LHCN-M2 (cell line): ENCODE measurements at places on chromosomes 5 and 9. TPM values are rescaled to one million over a fixed set of nuclear protein-coding genes. Genes with fewer than 3 reads are reported as not detected.
A peak's percentile ranks its signal among the peaks of the same experiment; 100 is the strongest.

NAA35 gene
- total RNA-seq = 18.4 and 19.1 TPM in 2 replicates

- peak; percentile 86 for DNase-seq
Observed at GRCh38 chr9:127545196-127546124, 66.6 kb upstream of the STXBP1 start.

DNA sequence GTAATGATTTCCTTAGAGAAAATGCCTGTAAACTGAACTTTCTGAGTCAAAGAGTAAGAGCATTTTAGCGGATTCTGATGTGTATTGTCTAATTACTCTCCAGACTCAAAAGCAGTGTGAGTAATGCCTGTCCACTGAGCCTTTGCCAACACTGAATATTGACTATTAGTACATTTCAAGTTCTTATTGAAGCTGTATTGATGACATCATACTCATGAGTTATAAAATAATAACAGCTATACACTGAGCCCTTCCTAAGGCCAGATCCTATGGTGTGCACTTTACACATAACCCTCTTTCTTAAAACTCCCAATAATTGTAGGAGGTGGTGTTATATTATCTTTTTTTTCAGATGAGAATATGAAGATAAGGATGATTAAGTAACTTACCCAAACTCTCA, 152.8 kb upstream of the TRPC7 start:
- no peak for DNase-seq

DNA sequence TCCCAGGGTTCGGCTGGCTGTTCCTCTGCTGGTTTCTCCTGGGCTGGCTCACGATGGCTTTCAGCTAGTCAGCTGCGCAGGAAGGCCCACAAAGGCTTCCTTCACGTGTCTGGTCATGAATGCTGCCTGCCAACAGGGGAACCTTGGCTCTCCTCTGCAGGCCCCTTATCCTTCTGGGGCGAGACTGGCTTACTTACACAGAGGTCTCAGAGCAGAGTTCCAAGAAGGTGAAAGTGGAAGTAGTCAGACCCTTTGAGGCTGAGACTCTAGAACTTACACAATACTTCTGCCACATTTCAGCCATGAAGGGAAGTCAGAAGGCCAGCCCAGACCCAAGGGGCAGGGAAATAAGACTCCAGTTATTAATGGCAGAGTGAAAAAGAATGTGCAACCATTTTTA, 99.5 kb downstream of the LHFPL2 start:
- DNase-seq = no peak

SLIT3 gene
- total RNA-seq = under 0.01 and 0.71 TPM in 2 replicates

DNA sequence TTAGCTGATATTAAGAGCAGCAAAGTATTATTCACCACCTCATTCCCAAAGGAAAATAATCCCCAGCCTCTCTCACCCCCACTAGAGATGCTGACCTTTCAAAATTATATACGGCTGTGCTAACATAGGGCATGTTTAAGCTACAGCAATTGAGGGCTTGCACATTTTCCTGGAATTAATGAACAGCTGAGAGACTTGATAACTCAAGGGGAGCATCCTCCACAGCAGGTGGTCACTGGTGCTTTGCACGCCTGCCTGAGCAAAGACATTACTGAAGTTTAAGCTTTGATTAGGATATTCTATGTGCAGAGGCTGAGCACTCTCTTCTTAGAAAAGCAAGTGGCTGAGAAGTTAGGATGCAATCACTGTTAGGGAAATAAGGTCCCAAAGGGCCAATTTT, 230.9 kb downstream of the FAM114A2 start:
- no peak for DNase-seq

DNA sequence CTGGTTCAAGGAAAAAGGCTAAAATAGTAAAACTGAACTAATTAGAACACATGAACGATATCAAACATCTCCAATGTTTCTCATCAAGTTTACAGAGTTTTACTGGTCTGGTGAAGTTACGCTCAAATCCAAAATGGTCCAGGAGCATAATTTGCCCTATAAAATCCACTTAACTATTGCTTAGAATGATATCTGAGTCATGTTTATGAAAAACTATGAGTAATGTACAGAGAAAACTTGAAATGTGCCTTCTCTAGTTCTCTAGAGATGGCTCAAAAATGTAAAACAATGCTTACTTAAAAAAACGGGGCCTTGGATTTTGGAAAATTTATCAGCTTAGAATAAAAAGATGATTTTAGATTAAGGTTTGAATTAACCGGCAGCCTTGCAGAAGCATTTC, 108.1 kb downstream of the FBXW11 start:
- peak; percentile 21 for DNase-seq

DNA sequence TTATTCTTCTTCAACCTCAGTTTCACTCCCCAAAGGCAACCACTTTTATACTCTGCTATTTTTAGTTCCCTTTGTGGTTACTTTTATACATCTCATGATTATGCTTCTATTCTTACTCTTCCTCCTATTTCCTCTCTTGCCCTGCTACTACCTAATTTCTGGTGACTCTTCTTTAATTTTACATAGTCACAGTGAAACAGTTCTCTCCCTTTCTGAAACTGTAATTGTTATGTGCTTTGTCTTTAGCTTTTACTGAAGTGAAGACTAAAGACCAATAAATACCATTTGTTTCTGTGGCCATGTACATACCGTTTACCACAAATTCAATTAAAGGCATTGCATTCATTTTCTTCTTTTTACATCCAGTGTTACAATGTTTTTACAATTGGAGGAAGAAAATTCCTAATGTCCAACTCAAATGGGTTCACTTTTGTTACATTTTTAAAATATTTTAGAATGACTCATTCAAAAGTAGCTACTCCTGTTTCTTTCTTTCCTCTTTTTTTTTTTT, 410.6 kb downstream of the PSAT1 start:
- peak; percentile 79 for DNase-seq

- no peak for DNase-seq
Observed at GRCh38 chr5:154242442-154242841, 51.9 kb downstream of the GALNT10 start.

KLF4 gene
- 4.9 and 6.3 TPM in 2 replicates for total RNA-seq

DNA sequence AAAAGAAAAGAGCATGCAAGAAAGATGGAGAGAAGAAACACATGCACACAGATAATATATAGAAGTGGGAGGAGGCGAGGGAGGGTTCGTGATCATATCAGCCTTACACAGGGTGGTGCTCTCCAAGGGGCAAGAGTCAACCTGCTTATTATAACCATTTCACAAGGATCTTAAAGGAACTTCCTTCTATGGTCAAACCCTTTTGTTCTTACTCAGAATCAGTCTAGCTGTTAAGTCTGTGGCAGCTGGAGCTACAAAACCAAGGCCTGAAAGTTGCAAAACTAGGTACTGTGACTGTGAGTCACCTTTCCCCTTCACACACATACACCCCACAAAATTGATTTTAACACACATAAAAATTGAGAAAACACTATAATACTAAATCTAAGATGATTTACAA, 18.5 kb upstream of the ERMP1 start:
- peak; percentile 91 for DNase-seq

AHRR gene
- total RNA-seq = 43.2 and 52.0 TPM in 2 replicates

GRCh38 chr9:133375116-133375723, 640 bp downstream of the SURF4 start:
- peak; percentile 39 for DNase-seq

- no peak for DNase-seq
Observed at GRCh38 chr9:71681104-71681707, 87.1 kb downstream of the CEMIP2 start.

CDC25C gene
- total RNA-seq = 16.9 and 18.3 TPM in 2 replicates

- DNase-seq = peak; percentile 11
Observed at GRCh38 chr5:132655821-132656773, 1.9 kb upstream of the IL13 start.

DNA sequence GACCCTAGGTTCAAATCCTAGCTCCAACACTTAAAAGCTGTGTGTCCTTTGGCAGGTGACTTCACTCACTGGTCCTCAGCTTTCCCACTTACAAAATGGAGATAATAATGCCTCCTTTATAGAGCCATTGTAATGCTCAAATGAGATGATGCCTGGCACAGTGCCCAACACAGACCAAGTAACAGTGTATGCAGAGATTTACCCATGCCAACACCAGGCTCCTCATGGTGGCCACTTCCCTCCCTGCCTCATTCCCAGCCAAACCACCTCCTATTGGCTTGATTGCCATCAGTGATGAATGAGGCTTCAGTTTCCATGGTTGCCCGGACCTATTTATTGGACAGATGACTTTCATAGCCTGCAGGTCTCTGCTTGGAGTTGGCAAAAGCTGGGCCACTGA, 469.4 kb downstream of the CDK5RAP2 start:
- DNase-seq = no peak

DNA sequence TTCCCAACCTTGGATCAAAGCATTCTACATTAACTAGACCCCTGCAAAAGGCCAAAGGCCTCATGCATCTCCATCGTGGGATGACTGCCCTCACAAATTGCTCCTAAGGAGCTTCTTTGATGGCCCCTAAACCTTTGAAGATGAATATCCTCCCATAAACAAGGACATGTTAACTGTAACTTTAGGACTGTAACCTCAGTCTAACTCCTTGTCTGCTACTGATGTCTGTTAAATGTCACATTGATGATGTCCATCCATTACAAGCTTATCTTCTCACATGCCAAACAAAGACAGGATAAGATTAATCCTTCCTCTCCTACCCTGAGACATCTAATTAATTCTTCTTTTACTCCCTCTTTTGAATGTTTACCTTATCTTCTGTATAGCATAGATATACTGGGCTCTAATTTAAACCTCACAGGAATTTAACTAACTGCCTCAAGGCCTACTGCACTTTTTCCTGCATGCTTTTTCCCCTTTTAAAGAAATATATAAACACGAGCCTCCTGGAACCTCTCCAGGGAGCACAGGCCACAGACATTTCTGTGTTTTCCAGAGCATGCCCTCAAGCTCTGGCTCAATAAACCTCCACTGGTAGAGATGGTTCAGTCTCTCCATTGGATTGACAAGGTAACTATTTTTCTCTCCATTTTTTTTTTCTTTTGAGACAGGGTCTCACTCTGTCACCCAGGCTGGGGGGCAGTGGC, 90.6 kb upstream of the SLC25A48 start:
- DNase-seq = no peak

DNA sequence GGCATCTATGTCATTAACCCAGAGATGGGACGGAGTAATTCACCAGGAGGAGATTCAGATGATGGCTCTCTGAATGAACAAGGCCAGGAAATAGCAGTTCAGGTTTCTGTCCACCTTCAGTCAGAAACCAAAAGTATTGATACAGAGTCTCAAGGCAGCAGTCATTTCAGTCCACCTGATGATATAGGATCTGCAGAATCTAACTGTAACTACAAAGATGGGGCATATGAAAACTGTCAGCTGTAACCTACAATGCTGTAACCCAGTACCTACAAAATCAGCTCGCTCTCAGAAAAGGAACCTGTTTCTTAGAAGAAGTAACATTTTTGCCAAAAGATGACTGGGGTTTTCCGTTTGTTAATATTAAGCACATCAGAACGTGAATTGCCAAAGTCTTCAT, 14.7 kb downstream of the MFAP3 start:
- DNase-seq = no peak

DNA sequence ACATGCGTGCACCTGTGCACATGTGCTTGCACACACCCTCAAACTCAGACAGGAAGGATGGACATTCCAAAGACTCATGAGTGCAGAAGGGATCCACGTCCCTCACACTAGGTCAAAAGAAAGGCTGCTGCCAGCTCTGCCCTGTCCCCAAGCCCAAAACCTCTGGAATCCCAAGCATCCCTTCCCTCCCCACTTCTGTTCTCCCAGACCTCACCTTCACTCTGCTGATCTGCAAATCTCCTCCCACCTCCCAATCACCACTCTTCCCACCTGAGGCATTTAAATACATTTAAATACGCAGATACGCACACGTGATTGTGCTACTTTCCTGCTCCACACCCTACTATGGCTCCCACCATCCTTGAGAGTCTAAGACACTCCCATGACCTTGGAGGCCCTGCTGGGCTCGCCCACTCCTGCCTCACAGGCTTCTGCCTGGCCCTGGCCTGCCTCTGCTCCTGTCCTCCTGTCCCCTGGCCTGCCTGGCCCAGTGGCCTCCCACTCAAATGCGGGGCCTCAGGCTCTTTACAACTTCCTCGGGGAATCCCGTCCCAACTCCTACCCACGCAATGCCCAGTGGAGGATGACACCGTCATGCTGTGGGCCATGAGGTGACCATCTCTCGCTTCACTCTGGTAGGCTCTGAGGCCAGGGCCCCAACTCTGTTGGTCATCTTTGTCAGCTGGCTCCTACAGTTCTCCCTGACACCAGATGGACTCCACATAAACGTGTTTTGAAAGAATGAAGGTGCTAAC, 478.4 kb upstream of the DAP start:
- DNase-seq = no peak

DNA sequence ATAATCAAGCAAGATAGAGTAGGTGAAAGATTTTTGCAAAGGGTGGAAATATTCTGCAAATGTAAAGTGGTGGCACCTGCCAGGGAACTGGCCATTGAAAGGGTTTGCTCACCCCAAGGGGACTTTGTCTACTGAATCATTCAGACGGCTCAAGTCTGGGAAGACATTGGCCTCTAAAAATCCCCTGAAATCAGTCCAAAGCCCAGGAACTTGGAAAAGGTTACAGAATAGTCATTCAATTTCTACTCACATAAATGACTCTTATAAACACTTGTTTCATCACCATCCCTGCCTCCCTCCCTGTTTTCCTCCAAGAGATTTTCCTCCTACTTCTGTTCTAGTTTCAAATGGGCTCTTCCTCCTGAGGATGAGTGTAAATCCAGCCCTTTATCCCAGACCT, 28.5 kb downstream of the ZNF366 start:
- DNase-seq = no peak

DNA sequence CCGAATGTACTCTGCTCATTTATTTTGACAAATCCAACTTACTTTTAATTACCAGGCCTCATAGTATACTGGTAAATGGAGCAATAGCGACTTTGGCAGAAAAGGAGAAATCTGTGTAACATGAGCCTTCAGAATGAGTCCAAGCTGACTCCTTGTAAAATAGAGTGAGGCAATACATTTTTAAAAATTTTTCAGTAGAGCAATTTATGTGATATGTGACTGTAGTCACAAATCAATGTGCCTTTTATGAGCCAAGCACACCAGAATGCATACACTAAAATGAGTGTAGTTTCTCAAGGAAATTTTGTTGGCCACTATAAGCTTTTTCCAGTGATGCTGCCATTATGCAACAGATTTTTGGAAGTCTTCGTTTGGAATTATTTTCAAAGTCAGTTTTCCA, 73.8 kb downstream of the SNCAIP start:
- no peak for DNase-seq

GRCh38 chr9:90841213-90841612, 39.6 kb downstream of the SYK start:
- DNase-seq = no peak

GRCh38 chr5:153373130-153373498, 117.4 kb upstream of the GRIA1 start:
- DNase-seq = no peak

DNA sequence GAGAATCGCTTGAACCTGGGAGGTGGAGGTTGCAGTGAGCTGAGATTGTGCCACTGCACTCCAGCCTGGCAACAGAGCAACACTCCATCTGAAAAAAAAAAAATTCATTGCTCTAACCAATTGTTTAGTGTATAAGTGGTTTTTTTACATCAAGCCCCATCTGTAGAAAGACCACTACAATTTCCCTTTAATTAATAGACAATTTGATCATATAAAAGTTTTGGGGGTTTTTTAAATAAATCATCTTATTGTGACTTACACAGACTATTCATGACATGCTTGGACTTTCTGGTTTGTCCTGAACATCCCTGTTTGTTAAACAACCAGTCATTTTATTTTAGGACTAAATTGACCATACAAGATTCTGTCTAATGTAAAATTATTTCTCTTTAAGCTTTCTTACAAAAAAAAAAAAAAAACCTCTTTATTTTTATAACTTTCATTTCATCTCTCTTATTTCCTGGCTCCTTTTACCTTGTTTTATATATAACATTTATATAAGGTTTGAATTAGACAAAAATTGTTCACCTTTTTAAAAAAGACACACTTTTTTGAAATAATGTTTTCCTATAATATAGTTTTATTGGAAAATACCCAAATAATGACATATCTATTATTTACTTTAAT, 9.8 kb upstream of the FANCC start:
- DNase-seq = no peak

SLC6A7 gene
- total RNA-seq = not detected in 2 replicates
